Cerebellar cortex (tissue), 1 donor: ENCODE measurements at places on chromosomes 13 and 19.
A peak's percentile ranks its signal among the peaks of the same experiment; 100 is the strongest.

GRCh38 chr19:4851551-4852290, 15.7 kb downstream of the PLIN3 start:
- DNase-seq: peak; percentile 60

DNA sequence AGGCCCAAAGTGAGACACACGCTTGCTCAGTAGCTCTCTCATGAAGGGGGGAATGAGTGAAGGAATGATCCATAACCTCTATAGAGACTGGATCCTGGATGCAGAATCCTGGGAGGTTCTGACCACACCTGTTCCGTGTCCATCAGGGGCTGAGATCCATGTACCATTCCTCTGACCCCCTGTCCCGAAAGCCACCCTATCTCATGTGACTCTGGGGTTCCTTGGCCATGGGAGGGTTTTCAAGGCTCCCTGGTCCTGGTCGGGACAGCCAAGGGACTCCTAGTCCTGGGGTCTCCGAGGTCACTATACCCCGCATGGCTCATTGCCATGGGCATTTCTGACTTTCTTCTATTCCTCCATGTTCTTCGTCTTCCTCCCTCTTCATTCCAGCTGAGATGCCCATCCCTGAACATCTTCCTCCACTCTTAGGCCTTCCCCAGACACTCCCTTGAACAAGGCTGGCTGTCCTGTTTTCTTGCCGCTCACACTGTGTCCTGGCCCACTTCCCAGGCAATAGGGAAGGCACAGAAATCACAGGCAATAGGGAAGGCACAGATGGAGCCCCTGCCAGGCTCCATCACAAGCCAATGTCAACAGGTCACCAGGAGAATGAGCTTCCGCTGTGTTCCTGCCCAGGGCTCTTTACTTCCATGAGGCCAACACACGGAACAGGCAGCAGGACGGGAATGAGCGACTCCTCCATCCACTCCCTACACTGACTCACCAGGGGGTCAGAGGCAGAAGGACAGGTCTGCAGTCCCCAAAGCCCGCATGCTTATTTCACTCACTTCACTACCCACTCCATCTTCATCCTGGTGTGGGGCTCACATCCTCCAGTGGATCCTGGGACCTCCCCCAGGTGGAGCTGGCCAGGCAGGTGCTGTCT, 3.2 kb downstream of the CEACAM5 start:
- peak; percentile 84 for DNase-seq

GRCh38 chr19:55284405-55285058, 735 bp downstream of the BRSK1 start:
- no peak for DNase-seq

- DNase-seq: no peak
Measured at GRCh38 chr13:43316946-43317353, 293.6 kb downstream of the DNAJC15 start.

DNA sequence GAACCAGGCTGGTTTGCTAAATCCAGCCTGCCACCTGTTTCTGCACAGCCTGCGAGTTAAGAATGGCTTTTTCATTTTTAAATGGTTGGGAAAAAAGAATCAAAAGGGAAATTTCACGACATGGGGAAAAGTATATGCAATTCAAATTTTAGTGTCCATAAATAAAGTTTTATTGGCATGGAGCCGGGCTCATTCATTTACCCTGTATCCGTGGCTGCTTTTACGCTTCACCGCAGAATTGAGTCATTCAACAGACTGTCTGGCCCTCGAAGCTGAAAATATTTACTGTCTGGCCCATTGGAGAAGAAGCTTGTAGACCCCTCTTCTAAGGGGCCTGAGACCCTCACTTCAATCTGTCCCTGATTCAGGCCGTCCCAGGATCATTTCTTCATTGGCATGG, 26.1 kb downstream of the IER2 start:
- no peak for DNase-seq

- DNase-seq: no peak
Measured at GRCh38 chr13:111365149-111366005, 44.9 kb downstream of the TEX29 start.

DNA sequence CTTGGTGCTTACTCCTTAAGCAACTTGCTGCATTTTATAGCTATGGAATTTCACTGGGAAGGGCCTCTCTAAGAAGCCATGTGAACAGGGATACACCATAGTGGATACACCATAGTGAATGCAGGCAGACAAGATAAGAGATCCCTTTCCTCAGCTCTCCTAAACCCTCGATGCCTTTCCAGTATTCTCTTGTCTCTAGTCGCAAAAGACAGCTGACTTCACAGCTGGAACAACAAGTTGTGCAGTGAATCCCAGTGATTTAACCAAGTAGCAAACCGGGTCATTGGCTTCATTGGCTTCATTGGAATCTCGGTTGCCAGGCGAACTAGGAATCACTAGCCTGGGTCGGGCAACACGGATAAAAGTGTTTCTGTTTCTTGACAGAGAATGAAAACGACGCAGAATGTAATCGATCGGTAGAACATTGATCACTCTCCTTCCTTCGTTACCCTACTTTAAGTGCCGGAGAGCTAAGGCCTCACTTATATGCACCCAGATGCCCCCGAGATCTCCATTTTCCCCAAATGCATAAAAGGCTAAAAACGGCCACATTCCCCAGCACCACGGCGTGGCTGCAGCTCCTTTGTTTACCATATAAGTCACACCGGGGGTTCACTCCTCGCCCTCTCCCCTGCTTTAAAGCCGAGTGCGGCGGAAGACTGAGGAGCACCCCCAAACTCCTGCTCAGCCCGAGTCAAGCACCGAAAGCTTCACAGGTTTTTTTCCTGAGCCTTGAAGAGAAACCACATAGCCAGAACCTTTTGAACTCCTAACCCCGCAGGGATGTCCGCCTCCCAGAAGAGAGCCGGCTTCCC, 674 bp downstream of the TRPC4 start:
- no peak for DNase-seq

DNA sequence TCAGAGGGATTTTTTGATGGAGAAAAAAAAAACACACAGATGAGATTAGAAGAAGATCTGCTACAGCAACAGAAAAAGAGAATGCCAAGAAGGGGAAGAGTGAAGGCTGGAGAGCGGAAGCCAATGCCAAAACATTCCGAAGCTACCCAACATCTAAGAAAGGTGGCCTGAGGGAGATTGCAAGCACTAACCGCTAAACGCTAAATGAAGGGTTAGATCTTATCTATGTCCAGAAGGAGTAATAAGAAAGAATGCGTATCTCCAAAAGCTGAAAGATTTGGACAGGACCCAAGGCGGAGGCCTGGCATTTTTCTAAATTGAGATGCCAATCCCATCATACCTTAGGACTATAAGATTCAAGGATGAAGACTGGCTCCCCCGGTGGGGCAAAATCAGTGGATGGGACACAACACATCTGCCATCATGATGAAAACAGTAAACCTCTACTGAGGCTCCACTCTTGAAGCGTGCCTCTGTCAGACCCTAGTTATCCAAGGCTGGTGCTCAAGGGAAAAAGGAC, 15.6 kb upstream of the HMGB1 start:
- no peak for DNase-seq

- no peak for DNase-seq
Measured at GRCh38 chr19:50654882-50655281, 5.6 kb downstream of the C19orf81 start.

GRCh38 chr13:113118261-113119021, 4.2 kb upstream of the F10 start:
- DNase-seq: no peak

GRCh38 chr13:43156916-43157315, 133.5 kb downstream of the DNAJC15 start:
- DNase-seq: no peak

- DNase-seq: no peak
Measured at GRCh38 chr13:51856998-51857397, 4.8 kb upstream of the CCDC70 start.

DNA sequence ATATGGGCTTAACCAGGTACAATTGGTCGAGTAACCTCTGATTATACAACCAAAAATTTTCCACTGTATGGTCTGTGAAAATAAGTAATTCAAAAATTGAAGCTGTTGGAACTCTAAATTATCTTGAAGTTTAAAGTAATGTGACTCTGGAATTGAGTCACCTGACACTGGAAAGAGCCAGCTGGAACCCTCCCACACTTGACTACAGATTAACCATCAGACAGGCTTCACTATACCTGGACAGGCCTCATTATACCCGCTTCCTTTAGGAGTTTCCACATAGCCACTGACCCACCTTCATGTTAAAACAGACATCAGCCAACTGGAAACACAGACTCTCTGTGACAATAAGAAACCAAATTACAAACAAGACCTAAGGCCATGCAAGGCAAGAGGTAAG, 1.3 kb downstream of the ZNF433 start:
- DNase-seq: peak; percentile 7

GRCh38 chr19:23305555-23305954, 55.4 kb upstream of the ZNF724 start:
- DNase-seq: no peak

DNA sequence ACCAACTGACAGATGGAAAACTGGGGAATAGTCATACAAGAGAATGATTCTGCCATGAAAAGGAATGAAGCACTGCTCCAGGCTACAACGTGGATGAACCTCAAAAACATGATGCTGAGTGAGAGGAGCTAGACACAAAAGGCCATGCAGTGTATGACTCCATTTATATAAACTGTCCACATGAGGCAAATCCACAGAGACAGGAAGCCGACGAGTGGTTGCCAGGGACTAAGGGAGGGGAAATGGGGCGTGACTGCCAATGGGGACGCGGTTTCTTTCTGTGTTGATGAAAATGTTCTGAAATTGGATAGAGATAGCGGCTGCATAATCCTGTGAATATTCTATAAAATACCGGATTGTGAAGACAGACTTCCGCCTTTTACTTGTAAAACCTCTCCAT, 10.2 kb downstream of the SMIM7 start:
- no peak for DNase-seq

- no peak for DNase-seq
Measured at GRCh38 chr19:5448374-5448773, 6.8 kb upstream of the ZNRF4 start.

- DNase-seq: no peak
Measured at GRCh38 chr13:101649488-101650126, 197.1 kb downstream of the ITGBL1 start.

- DNase-seq: no peak
Measured at GRCh38 chr13:112102243-112102642, 35.3 kb downstream of the SOX1 start.

DNA sequence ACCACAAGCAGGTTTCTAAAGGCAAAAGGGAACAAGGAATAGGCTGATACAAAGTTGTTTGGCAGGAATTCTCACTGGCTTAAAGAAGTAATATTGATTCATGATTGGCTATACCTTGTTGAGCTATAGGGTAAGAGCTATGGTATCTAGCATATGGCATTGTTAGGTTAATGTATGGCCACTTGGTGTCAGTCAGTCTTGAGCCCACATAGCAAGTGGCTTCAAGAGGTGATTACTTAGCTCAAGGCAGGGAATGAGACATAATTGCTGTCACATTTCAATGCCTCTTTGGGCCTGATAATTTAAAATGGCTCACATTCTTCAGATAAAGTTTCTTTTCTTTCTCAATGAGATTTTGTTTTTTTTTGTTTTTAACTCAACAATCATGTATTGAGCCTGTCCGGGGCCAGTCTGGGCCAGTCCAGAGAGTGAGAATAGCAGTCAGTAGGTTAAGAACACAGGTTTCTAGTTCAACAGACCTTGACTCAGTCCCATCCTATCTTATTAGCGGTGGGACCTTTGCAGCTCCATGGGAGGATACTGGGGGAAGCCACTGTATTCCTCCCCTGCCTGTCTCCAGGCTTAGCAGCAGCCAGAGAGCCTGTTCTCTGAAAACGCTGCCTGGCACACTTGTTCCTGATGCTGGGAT, 45.8 kb upstream of the RCBTB2 start:
- no peak for DNase-seq

GRCh38 chr19:57583521-57584416, at the start of gene ZIK1:
Gene ZIK1 (plus strand): TSS chr19:57584145. CDS start chr19:57584357, 212 bp downstream.
- DNase-seq: peak; percentile 98

DNA sequence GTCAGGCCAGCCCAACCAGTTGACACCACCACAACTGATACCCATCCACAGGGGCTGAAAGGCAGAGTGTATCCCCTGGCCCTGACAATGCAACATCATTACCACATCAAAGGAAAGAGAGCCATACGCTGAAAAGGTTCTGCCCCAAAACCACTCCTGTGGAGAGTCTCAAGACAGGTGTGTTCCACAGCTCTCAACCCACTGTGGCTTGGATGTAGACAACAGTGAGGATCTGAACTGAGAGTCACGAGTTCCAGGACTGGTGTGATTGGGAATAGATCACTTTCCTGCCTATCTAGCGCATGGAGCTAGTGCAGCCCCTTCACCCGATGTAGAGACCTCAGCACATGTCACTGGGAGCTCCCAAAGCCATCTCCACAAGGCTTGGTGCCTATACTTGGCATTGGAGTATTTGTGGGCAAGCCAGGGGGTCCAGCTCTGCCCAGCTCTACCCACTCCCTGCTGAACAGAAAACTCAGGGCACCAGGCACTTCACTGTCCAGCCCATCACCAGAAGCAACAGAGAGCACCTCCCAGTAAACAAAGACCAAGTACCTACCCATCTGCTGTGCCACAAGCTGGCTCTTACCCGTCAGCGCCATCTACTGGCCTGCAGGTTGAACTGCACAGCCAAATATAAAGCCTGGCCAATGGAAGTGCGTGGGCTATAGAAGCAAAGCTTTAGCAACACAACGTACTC, 579.5 kb downstream of the UQCRFS1 start:
- peak; percentile 36 for DNase-seq

- peak; percentile 13 for DNase-seq
Measured at GRCh38 chr13:52850072-52850395, 1.6 kb upstream of the PCDH8 start.

GRCh38 chr13:91891141-91891540, 492.7 kb downstream of the GPC5 start:
- no peak for DNase-seq

GRCh38 chr13:19962894-19963293, 4.4 kb downstream of the ZMYM2 start:
- DNase-seq: no peak

DNA sequence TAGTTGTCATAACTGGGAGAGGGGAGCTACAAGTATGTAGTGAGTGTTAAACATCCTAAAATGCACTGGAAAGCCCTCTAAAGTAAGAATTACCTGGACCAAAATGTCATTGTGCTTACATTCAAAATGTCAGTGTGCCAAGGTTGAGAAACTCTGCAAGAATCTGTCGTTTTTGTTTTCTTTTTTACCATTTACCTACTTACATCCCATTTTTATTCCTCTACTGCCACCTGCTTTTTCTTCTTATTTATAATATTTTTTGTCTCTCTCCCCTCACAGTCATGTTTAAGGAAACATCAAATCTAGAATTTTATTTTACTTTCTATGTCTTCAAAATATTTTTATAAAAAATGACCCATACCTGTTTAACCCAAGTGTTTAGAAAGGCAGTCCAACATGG, 226.4 kb downstream of the PCDH17 start:
- DNase-seq: peak; percentile 3

GRCh38 chr13:90686442-90686841, 661.0 kb upstream of the MIR17HG start:
- DNase-seq: no peak

DNA sequence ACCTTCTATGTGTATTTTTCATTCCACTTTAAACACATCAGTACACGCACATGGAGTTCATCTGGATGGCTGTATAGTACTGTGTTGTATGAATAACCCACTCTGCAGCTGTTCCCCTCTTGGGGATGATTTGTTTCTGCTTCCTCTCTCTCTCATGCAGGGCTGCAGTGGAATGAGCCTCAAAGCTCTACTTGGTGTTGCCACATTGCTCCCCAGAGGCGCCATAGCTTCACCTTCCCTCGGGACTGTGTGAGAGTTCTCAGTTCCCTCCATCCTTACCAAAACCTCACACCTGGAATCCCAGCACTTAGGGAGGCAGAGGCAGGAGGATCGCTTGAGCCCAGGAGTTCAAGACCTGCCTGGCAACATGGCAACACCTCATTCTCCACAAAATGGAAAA, 28.4 kb upstream of the GPR183 start:
- DNase-seq: no peak

- DNase-seq: no peak
Measured at GRCh38 chr13:45373162-45373547, 32.2 kb upstream of the TPT1 start.
